ENCODE measurements at places on chromosomes 5 and 9.

GRCh38 chr5:81994679-81995078 is 22.9 kb downstream of the ATG10 start:
- DNase-seq = no peak

DNA sequence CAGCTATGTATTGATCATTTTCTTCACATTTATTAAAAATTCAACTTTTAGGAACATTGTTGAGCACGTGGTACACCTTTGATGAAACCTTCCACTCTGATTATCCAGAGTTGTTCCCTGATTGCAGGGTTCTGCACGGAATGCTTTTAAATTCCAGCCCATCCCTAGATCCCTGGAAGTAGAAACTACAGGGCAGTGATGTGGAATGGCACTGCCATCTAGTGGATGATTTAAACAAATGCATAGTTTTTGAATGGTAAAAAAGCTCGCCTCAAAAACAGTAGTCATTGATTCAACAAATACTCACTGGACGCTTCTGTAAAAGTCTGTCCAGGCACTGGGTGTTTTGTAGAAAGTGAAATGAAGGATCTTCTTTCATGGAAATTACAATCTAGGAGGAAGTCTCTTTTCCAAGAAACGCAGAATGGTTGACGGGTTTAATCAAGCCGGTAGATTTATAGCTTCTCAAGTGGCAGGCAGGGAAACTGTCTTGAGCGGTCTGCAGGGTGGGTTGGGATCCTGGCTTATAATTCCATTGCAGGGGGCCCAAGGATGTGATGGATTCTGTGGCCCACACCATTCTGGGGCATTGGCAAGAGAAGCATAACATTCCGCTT is 118.4 kb downstream of the ARHGAP26 start:
- no peak for DNase-seq

DNA sequence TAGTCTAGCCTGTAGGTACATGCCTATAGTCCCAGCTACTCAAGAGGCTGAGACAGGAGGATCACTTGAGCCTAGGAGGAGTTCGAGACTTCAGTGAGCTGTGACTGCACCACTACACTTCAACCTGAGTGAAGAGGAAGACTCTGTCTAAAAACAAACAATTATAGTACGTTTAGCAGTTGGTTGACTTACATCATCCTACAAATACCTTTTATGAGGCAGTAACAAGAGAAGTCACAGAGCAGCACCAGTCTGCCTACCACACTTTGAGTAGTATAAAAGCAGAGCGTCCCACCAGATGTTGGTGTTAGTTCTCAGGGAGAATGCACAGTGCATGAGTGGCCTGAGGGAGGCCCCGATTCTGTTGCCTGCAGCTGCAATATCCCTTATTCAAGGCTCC is 16.1 kb downstream of the ZFR start:
- no peak for DNase-seq

GRCh38 chr5:624118-624950 is 12.2 kb downstream of the CEP72 start:
- no peak for DNase-seq

DNA sequence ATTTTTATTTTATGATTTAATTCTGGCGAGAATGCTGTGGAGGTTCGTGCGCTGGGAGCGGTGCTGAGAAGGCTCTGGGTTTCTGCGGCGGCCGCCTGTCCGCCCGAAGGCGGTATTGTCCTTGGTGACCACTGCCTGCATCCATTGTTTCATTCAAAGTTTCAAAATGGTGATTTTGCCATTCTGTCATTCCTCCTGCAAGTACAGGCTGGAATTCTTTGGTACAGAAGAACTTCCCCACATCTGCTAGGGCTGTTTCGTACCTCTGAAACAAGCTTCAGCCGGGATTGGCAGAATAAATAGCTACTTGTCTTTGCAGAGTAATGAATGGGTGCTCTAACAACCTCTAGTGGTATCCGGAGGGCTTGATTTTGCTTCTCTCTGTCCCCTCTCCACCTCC is 112.6 kb upstream of the CACNA1B start:
- DNase-seq = no peak

All from GOT3 (cell line).